Fibroblast of upper back skin (primary cell): ENCODE measurements at places on chromosomes 3 and 15.

DNA sequence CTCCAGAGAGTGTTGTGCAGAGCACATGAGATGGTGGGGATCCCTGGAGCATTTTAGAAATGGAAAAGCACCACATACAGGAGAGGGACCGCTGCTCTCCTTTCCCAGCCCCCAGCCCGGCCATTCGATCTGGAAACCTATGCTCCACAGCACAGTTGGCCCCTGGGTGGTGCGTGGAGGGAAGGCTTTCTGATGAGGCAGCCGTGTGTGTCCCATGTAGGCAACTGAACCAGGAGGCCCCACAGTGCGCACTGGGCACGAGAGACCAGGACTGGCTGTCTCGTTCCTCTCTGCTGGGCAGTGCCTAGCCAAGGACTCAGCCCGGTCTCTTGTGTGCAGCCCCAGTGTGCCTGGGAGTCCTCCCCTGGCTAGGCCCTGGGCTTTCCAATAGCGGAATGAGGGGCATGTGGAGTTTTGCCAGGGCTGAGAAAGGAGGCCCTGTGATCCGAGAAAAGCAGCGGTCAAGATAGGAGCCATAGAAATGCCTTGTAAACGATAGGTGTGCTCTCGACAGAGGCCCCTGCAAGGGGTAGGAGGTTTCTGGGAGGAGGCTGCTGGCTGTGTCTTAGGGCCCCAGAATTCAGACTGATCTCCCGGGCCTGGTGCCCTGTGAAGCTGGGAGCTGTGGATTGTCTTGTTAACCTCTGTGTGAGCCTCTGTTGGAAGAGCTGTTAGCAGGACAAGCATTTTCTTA is 39.0 kb downstream of the CHDH start:
- no peak for DNase-seq

GRCh38 chr3:197828-198491 is 1.4 kb downstream of the CHL1 start:
- DNase-seq, result no peak

DNA sequence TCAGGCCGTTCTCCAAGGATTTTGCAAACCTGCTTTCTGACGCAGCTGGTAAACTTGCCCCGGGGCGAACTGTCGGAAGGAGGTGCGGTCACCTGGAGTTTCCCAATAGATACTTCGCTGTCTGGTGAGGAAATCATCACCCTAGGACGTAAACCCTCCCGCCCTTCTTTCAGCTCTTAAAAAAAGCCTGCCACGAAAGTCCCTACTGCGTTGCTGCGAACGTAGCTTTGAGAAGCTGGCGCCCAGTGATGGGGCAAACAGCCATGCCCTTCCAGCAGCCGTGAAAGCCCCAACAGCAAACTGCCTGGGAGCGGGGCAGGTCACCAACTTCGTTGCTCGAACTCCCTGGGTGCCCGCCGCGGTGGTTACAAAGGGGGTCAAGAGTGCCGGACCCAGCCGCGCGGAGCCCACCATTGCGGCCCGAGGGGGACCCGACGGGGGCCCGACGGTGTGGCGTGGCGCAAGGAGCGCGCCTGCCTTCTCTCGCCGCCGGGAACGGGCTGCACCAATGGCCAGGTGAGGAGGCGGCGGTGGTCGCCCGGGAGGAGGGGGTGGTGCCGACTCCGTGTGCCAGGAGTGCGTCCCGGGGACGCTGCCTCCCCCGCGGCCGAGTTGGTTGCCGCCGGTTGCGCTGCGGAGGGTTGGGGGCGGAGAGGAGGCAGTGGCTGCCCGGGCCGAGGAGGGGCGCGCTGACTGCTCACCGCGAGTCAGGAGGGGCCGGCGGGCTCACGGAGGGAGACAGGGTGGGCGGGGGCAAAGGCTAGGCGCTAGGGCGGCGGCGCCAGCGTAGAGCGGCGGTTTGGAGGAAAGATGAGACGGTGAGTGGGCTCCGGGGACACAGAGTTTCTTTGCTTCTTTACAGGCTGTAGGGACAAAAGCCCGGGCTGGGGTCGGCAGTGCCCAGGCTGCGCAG is at the start of gene PHLDB2:
PHLDB2 (plus strand) TSS at position 205 of the 913 bp plus-strand sequence. CDS start 24,813 bp downstream, outside the sequence.
- DNase-seq, result peak; percentile 81

DNA sequence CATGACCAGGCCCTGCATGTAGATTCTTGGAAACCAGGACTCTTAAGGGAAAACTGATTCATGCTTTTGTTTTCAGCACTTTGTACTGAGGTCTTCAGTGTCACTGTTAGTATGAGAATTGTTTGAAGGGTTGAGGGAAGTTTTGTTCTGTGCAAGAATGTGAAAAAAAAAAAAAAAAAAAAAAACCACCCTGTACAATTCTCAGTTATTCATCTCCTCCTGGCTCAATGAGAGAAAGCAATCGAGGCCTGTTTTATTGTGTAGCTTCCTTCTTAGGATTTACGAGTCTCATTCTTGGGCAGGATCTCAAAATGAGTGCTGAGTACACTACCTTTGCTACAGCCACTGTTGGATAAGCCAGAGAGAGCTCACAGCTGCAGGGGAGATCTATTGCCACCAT is 469.5 kb downstream of the CNTN4 start:
- DNase-seq, result peak; percentile 3

GRCh38 chr3:117285737-117286136 is 576.2 kb downstream of the TUSC7 start:
- no peak for DNase-seq

- DNase-seq, result peak; percentile 39
Observed at GRCh38 chr15:41695750-41696436, 35.7 kb downstream of the MGA start.

DNA sequence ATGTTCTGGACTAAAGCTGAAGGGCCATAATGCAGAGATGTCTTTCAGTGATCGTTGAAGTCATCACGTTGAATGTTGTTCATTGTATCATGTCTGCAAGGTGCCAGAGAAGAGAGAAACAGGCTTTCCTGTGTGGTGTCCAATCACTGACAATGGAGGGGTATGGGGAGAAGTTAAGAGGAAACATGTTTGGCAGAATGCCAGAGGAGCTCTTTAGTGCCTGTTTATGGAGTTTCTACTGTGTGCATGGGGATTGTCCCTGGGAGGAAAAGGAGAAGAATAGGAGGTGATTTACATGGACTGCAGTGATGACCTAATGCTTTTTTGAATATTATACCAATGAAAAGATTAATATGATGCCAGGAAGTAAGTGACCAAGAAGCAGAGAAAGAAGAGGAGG is 11.7 kb downstream of the SCAANT1 start:
- DNase-seq, result no peak

GRCh38 chr3:175257123-175257522 is 398.0 kb downstream of the NAALADL2 start:
- DNase-seq, result peak; percentile 20

DNA sequence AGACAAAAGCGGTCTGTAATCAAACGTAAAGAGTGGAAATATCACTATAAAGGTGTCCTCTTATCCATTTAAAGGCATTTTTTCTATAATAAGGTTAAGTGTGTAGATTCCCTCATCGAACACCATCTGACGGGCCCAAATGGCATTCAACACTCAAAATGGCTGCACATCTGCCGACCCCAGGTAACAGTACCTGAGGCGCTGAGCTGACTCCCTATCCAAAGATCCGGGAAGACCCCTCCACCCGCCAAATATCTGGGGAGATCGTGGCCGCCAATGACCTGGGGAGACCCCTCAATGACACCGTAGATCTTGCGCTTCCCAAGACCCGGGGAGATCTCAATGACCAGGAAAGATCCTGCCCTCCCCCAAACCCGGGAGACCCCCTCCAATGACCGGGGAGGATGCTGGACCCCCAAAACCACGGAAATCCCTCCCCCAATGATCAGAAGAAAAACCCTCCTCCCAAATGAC is 476 bp downstream of the IP6K2 start:
- DNase-seq, result no peak

GRCh38 chr3:63918321-63918720 is 6.1 kb upstream of the SCAANT1 start:
- peak; percentile 43 for DNase-seq

DNA sequence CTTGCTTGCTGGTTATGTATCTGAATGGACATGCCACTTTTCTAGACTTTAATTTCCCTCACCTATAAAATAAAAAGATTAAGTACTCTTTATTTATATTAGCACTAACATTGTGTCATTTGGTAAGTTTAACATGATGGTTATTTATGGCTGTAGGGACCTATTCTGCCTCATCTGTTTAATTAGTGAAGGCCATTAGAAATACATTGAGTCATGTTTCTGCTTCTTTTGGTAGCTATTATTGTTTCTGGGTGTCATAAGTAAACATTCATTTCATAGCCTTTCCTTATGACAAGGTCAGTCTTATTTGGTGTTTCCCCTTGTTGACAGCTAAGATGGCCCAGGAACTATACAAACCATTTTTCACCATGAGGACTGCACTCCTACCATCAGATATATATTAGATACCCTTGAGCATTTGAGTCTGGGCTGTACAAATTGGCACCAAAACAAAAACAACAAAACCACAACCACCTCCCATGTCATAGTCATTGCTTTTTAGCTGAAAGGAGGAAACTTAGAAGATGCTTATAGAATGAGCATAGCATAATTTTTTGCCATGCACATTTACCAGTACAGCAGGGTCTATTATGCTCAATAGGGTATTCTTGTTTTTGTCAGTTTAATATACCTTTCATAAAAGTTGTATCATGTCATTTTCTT is 39.3 kb downstream of the SRP14 start:
- peak; percentile 10 for DNase-seq

GRCh38 chr3:127139601-127140500 is 53.1 kb upstream of the PRR23E start:
- DNase-seq, result no peak

- DNase-seq, result no peak
Observed at GRCh38 chr15:69860321-69860720, 237.4 kb downstream of the TLE3 start.

DNA sequence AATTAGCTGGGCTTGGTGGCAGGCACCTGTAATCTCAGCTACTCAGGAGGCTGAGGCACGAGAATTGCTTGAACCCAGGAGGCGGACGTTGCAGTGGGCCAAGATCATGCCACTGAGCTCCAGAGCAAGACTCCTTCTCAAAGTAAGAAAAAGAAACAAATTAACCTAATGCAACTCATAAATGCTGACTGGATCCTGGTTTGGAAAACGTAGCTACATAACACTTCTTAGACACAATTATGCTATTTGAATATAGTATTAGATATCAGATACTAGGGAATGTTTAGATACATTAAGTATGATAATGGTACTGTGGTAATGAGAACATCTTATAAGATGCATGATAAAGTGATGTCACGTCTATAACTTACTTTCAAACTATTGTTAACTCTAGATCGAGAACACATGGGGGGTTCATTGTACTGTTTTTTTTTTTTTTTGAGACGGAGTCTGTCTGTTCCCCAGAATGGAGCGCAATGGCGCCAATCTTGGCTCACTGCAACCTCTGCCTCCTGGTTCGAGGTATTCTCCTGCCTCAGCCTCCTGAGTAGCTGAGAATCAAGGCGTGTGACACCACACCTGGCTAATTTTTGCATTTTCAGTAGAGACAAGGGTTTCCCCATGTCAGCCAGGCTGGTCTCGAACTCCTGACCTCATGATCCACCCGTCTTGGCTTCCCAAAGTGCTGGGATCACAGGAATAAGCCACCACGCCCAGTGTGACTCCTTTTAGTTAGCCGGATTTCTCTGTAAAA is 5.9 kb upstream of the ISY1 start:
- DNase-seq, result no peak

- peak; percentile 30 for DNase-seq
Observed at GRCh38 chr3:87426918-87427317, 150.5 kb upstream of the POU1F1 start.

GRCh38 chr3:160291290-160291908 is 66.2 kb downstream of the C3orf80 start:
- DNase-seq, result no peak

DNA sequence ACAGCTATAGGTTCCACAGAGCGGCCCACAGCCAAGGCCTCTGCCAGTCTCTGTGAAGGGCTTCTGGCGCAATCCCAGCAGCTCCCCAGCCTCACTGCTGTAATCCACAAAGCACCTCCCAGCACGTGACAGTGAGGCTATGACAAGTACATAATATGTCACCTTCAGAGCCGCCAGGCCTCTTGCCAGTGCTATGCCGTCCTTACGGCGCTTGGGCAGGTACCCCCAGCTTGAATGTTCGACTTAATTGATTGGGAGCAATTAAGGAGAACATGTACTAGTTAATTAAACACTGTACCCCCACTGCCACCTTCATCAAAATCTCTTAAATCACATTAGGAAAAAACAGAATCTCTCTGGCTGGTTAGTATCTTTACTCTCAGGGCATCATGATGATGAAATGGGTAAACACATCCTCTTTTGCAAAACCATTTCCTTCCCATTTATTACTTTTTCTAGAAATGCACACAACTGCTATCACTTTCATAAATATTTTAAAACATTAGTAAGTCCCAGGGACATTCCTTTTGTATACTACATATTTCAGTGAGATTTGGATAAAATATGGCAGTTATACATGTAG is 169.9 kb downstream of the XXYLT1 start:
- DNase-seq, result peak; percentile 63
